KBM-7 (cell line): ENCODE measurements at places on chromosomes 12 and 14.

DNA sequence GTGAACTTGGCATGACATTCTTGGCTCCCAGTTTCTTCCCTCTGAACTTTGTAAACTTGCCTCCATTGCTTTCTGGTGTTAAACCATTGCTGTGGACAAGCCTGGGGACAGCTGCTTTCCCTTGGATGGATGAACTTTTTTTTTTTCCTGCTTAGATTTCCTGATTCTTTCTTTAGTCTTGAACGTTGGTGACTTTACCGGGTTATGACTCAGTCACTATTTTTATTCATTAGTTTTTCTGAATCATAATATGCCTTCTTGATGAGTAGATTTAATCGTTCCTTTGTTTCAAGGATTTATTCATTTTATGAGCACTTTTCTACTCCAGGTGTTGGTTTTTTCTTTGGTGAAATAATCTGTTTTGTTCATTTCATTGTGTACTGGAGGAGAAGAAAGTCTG lies 155.0 kb upstream of the RTL1 start:
- no peak for DNase-seq

- no peak for DNase-seq
Measured at GRCh38 chr12:54936736-54937135, 47.8 kb downstream of the TESPA1 start.

- DNase-seq = no peak
Measured at GRCh38 chr14:55057919-55058318, 6.5 kb downstream of the MAPK1IP1L start.

DNA sequence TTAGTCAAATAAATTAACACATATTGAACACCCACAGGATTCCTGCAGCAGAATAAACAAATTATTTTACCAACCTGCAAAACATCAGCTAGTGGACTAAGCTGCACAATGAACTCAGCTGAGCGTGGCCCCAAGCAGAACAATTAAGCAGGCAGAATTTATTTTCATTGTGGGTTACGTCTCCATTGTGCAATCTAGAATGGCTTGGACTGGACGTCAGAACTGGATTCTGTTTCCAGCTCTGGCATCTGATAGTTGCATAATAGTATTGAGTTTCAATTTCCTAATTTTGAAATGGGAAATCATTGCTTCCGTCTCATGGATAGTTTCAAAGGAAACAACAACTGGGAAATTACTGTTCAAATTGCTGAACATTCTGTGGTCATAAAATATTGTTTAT lies 35.5 kb upstream of the RERG start:
- no peak for DNase-seq

DNA sequence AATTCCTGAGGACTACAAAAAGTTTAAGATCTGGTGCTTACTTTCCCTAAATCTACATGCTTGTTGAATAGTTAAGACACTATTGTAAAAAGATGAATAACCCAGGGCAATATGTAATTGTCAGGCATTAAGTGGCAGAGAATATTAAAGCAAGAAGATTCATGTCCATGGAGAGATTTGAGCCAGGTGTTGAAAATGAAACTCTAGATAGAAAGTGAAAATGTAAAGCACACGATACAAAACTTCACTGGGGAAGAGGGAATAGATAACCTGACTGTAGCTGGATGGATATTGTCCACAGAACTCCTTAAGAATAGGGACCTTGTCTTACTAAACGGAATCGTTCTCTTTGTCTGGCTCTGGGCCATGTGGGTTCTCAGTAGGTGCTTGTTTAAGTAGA lies 5.0 kb downstream of the CAND1 start:
- DNase-seq = no peak

DNA sequence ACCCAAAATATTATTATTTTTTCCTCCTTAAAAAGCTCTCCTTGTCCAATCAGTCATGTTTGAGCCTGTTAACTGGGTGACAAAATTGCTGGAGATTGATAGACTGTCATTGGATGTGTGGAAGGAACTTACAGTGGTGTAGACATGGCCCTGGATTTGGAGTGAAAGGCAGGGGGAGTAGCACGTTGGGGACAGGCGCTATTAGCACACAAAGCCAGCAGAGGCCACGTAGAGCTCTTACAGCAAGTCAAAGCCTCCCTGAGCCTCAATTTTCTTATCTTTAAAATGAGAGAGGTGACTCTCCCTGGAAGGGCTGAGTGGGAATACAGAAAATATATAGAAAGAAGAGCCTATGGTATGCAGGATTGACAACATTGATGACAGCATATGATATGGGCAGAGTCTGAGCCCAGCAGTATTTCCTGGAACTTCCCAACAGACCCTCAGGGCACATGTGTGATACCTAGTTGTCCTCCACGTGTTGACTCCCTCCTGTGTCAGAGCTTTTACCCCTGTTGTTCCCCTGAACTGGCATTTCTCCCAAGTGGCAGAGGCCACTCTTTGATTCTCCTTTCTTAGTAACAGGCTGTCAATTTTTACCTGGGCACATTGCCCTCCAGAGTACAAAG lies 504.9 kb downstream of the VRK1 start:
- no peak for DNase-seq

- DNase-seq = no peak
Measured at GRCh38 chr12:105084251-105085250, at the start of gene ALDH1L2. Gene ALDH1L2 (minus strand): TSS chr12:105084458. CDS start chr12:105084436, 22 bp downstream.

GRCh38 chr12:113000433-113000832 lies 22.1 kb downstream of the OAS2 start:
- no peak for DNase-seq
